EL (cell line): ENCODE measurements at places on chromosomes 16 and 17.

DNA sequence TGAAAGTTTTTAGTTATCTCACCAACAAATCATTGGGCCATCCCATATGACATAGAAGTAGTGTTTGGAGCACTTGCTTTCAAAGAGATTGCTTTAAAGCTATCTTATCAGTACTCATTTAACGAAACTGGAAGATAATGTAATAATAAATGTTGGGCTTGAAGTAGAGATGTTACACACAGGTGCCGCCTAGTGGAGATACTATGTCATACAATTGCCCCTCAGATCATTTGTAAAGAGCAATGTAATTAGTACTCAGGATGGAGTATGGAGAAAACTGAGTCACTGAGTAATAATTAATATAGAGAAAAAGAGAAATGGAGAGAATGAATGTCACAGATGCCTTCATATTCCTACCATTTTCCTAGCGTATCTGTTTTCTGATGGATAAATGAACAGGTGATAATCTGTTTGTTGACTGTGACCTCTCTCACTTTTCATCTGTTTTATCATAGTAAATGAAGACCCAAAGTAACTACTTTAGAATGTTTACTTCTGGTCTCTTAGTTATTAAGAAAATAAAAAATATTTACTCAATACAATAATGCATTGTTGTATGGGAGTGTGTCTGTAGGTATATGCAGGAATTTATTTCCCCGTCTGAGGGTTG, 80.4 kb downstream of the EFCAB5 start:
- peak; percentile 47 for DNase-seq

DNA sequence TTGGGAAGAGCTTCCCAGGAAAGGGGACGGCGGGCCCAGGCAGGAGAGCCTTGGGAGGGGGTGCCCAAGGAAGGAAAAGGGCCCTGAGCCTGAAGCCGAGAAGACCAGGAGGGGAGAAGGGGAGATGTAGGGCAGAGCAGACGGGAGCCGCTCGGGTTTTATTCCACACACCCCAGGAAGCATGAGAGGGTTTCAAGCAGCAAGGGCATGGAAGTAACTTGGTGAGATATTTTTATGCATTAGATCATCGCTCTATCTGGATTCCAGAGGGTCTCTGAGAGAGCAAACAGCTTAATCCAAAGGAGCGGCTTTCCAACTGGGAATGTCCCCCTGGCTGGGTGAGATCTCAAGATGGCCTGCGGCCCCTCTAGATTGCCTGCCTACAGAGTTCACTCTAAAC, 171.0 kb downstream of the IRX3 start:
- no peak for DNase-seq

DNA sequence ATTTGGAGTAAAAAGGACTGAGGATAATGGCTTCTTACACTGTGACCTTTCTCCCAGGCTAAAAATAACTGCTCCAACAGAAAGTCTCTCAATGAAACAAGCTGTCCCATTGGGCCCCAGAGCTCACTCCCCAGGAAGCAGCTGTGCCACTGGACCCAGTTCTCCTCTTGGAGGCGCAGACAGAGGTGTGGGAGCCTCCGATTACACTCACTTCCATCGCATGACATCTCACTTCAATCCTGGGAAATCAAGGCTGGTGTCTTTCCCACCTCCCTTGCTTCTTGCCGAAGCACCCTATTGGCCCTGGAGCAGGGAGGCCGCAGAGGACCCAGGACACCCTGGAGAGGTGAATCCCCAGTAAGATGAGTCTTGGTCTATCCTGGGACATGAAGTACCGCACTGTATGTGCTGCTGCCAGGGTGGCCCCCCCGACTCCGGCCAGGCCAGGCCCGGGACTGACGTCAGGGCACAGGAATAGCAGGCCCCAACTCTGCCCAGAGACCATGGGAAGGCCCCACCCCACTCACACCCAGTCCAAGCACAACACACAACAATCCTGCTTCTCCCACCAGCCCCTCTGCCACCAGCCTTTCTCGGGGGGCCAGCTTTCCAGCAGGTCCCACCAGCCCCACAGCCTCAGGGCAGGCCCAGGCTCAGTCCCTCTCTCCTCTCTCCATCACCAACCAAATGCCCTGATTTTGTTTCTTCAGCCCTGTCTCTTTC, 29.5 kb downstream of the SRL start:
- DNase-seq, result no peak

DNA sequence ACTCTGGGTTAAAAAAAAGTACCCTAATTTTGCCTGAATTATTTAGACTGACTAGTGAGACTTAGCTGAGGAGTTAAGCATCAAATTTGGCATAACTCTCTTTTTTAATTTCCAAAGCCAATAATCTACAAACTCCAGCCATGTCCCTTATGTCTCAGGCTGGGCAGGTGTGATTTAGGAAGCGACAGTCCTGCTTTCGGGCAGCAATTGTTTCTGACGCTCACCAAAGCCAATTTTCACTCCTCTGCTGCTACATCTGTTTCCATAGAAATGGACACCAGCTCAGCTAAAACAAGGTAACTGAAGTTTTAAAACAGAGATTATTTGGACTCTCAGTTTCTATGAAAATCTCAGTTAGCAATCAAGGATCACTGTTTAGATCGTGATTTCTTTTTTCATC, 338.7 kb downstream of the ABCC12 start:
- DNase-seq, result no peak

- DNase-seq, result no peak
Observed at GRCh38 chr16:35492225-35492624, 2032.8 kb downstream of the TP53TG3F start.

DNA sequence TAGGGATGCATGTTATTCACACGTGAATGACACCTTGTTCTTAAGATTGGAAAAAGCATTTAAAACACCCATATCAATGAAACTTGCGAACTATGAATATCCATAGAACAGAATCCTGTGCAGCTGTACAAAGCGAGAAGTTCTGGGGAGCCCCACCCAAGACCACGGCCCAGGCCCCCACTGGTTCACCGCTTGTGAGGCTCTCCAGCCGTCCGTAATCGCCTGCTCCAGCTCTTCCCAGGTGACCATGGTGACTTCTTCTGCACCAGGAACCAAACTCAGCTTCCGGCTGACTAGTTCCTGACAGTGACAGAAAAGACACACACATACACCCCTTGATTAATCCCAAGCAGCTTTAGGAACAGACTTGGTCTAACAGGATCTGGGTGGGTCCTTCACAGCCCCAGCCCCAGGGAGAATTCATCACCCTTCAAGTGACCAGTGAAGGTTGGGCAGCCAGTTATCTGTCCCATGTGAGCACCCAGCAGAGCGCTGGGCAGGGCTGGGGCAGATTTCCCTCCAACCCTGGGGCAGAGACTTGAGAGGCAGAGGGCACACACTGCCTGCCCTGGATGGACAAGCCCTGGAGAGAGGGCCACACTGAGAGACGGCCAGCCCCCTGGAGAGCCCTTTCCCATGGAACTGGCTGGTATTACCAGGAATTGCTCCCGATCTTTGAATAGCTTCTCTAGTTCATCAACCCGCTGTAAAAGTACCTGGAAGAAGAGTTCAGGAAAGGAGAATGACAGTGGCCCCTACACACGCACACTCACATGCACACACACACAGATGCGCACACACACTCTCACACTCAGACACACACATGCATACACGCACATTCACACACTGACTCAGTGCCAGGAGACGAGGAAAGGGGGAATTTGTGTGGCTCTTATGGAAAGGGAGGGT, 3.6 kb downstream of the QRICH2 start:
- no peak for DNase-seq

DNA sequence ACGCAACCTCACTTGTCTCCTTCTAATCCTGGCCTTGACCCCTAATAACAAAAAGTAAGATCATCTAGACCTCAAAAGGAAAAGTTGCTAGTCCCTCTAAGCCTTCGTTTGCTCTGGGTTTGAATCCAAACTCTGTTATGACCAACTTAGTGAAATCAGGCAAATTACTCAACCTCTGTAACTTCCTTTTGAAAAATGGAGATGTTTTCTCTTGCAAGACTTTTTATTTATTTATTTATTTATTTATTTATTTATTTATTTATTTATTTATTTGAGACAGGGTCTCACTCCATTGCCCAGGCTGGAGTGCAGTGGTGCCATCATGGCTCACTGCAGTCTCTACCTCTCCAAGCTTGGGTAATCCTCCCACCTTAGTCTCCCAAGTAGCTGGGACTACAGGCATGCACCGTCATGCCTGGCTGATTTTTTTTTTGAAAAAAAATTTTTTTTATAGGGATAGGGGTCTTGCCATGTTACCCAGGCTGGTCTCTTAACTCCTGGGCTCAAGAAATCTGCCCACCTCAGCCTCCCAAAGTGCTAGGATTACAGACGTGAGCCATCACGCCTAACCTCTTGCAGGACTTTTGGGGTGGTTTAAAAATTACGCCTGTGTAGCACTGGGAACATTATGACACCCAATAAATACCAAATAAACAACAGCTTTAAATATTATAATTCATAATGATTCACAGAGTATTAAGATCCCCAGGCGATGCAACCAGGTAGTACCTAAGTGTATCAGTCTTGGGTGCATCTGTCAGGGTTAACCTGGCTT, 63.4 kb downstream of the PITPNC1 start:
- DNase-seq, result no peak

DNA sequence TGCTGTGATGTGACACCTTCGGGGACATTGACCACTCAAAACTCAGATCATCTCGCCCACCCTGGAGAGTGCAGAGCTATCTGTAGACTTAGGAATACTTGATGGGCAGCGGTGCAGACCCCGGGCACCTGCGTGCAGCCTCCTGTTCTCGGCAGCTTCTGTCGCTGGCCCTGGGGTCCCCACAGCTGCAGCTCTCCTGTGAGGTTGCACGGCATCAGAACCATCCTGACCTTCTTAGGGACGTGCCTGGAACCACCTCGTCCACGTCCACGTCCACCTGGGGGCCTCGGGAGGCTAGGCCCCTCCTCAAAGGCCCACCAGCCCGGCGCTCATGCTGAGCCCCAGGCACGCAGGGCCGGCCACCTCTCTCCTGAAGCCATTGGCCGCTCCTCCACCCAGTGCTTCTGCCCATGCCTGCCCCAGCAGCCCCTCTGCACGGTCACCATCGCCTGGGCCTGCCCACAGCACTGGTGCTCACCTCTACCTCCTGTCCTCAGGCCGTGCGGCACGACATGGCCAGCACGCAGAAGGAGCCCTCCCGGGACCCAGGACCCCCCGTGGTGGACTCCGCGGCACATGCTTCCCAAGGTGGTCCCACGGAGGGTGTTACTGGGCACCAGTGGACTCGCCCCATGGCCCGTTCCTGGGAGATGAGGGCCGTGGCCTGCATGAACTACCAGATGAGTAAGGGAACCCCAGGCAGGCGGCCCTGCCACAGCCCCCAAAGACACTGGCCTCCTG, 2.3 kb upstream of the WFIKKN1 start:
- no peak for DNase-seq

DNA sequence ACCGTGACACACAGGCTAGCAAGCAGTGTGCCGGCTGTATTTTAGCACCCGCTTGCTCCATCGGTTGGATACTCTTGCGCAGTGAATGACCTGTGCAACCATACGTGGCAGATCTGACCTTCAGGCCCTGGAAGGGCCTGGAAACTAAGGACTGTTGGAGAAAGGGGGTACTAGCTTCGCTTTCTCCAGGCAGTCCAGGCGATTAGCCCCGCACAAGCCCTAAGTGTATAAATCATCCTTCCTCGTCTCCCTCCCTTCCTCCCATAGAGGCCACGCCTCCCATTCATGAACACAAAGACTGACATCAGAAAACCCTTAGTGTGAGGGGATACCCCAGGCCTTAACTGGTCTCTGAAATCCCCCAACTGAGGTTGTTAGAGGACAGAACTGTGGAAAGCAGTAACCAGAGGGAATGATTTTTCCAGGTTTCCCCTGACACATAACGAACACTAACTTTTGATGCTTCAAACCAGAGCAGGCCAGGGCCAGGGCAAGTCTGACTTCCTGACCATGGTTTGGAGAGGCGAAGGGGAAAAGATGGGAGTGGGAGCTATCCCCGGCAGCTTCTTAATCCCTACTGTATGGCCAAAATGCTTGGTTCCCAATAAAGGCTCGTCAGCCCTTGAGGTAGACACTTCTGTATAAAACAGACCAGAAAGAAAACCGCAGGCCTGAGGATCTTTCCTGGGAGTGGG, 1.4 kb upstream of the DYNLL2 start:
- no peak for DNase-seq

DNA sequence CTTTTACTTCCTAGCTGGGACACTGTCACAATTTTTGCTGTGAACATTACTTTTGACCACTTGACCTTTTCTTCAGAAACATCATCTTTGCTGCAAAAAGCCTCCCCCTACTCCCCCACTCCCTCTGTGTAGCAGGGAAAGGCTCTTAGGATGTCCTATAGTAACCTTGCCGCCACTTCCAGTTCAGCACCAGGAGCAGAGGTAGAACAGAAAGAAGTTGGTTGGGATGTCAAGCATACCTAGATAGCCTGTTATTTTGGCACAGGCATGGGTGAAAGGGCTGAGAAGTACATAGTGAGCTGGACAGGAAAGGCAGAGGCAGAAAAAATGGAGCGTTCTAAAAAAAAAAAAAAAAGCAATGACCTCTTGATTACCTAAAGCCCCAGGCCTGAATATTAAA, 31.3 kb downstream of the SMIM36 start:
- no peak for DNase-seq

- DNase-seq, result no peak
Observed at GRCh38 chr17:80827646-80828643, 163.7 kb upstream of the CHMP6 start.

GRCh38 chr17:55746466-55746865, 4.4 kb upstream of the PCTP start:
- no peak for DNase-seq

DNA sequence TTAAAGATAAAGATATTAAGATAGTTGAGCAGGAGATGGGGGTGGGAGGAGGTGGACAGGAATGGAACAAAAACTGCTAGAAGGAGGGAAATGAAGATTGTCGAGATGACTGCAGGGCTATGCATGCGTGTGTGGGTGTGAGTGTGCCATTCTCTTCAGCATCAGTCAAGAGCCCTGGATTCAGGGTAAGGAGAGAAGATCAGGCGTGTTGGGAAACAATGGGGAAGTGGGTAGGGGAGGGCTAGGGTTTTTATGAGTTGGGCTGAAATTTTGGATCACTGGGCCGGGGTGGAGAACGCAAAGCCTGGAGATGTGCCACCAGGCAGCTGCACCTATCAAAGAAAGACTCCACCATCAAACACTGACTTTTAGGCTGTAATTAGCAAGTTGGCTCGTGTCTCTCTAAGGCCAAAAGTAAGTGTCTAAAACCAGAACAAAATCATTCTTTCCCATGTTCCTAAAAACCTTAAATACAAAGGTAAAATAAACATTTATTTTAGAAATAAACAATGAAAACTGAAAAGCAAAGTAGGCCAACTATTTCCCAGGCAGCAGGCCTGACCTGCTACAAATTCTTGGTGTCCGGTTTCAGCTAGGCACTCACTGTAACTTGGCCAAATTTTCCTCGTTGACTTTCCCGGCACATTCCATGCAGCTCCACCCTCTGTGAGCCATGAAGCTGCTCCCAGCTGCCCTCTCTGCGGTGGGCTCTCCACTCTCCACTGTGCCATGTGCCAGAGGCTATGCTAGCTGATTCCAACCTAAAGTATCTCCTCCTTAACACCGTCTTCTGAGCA, 4.2 kb downstream of the CDRT4 start:
- peak; percentile 85 for DNase-seq

DNA sequence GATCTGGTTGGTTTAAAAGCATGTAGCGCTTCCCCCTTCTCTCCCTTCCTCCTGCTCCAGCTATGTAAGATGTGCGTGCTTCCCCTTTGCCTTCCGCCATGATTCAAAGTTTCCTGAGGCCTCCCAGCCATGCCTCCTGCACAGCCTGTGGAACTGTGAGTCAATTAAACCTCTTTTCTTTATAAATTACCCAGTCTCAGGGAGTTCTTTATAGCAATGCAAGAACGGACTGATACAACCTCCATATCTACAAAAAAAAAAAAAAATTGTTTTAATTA, 16.6 kb upstream of the PDXDC1 start:
- DNase-seq, result no peak
